WTC11 (cell line): ENCODE measurements at places on chromosomes 2 and 18.

DNA sequence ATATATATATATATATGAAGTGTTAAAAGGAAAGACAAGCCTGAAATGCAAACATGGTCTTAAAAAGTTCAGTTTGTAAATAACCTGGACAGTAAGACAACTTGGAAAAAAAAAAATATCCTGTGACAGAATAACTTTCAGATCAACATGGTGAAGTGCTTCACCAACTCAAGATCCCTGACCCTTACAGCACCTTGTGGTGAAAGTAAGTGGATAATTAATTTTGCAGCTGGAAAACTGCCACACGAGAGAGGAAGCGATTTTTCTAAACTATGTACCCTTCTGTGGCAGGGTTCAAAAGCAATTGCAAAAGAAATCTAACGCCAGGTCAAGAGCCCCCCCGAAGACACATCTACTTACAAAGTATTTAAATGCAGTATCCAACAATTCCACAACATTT is 95.8 kb downstream of the PAX3 start:
- H3K4me3 ChIP-seq = no peak overlapping the region
- DNase-seq = no peak
- H3K27ac ChIP-seq = no peak overlapping the region

- no peak overlapping the region for H3K27ac ChIP-seq
- no peaks in the 10 kb centered on the region for H3K36me3 ChIP-seq
- H3K27me3 ChIP-seq = no peaks in the 10 kb centered on the region
- DNase-seq = no peak
- H3K4me1 ChIP-seq = no peaks in the 10 kb centered on the region
Observed at GRCh38 chr2:123453046-123453700, 571.9 kb upstream of the CNTNAP5 start.

GRCh38 chr2:101858910-101859309 is 132.8 kb upstream of the IL1R2 start:
- no peak overlapping the region for H3K4me3 ChIP-seq
- peaks cover 33% of the 10 kb centered on the region for H3K36me3 ChIP-seq
- no peak overlapping the region for H3K27ac ChIP-seq
- DNase-seq = no peak
- no peaks in the 10 kb centered on the region for H3K27me3 ChIP-seq

DNA sequence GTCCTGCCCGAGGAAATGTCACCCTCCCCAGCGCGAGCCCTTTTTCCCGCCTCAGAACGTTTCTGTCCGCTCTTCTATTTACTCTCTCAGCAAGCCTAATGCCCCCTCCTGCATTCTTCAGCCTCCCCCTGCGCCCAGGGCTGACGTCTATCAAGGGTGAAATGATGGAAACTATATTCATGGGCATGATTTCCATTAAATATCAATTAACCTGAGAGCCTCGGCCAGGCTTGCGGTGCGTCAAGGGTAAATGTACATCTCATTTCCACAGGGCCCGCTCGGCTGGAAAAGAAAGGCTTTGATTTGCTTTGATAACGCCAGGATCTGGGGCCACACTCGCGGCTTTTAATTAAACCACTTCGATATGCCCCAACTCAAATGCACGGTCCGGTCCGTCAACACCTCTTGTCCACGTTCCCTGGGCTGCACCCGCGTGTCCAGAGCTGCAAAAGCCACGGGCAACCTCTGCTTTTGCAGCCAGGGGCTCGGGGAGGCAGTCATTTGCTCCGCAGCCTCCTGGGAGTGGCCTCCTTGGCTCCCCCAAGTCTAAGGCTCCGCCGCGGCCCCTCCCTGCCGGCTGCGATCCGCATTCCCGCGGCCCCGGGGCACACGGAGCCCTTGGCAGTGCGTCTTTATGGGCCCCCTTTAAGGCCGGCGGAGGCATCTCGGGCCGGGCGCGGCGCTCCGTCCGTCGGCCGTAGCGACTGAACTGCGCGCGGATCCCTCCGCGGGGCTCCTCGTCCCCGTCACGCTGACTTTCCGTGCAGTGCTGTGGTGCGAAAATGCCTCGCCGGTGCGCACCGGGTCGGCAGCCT is at the start of gene HOXD8:
Gene HOXD8 (plus strand): TSS at position 724 of the 815 bp plus-strand sequence. CDS start 662 bp downstream, outside the sequence.
- H3K27me3 ChIP-seq = peaks cover 98% of the 10 kb centered on the region
- DNase-seq = peak; percentile 65
- H3K4me1 ChIP-seq = peaks cover 23% of the 10 kb centered on the region
- peak within 1 kb of the TSS; percentile 59 for H3K4me3 ChIP-seq

- no peak overlapping the region for H3K27ac ChIP-seq
- no peak overlapping the region for H3K4me3 ChIP-seq
- peaks cover 8% of the 10 kb centered on the region; the same call in 1 of the 2 replicates for H3K27me3 ChIP-seq
Observed at GRCh38 chr2:237128026-237128703, 42.5 kb downstream of the COPS8 start.

- H3K4me3 ChIP-seq = no peak overlapping the region
- DNase-seq = no peak
- H3K36me3 ChIP-seq = no peaks in the 10 kb centered on the region
- H3K4me1 ChIP-seq = peaks cover 5% of the 10 kb centered on the region
- H3K27ac ChIP-seq = no peak overlapping the region
Observed at GRCh38 chr2:242030858-242031257, 161.3 kb downstream of the RTP5 start.

- H3K27ac ChIP-seq = 0 out of 2 replicates have a peak overlapping the region, but pooled peaks have one; percentile 36
- H3K4me3 ChIP-seq = no peak overlapping the region
- no peaks in the 10 kb centered on the region for H3K4me1 ChIP-seq
- no peaks in the 10 kb centered on the region for H3K27me3 ChIP-seq
- no peak for DNase-seq
Observed at GRCh38 chr2:241445426-241445825, 63.0 kb downstream of the STK25 start.

GRCh38 chr2:210919128-210919527 is 362.7 kb downstream of the CPS1 start:
- no peaks in the 10 kb centered on the region for H3K36me3 ChIP-seq
- H3K4me1 ChIP-seq = peaks cover 13% of the 10 kb centered on the region; the same call in 1 of the 2 replicates
- peaks cover 2% of the 10 kb centered on the region; the same call in 1 of the 2 replicates for H3K27me3 ChIP-seq
- DNase-seq = no peak
- no peak overlapping the region for H3K4me3 ChIP-seq

DNA sequence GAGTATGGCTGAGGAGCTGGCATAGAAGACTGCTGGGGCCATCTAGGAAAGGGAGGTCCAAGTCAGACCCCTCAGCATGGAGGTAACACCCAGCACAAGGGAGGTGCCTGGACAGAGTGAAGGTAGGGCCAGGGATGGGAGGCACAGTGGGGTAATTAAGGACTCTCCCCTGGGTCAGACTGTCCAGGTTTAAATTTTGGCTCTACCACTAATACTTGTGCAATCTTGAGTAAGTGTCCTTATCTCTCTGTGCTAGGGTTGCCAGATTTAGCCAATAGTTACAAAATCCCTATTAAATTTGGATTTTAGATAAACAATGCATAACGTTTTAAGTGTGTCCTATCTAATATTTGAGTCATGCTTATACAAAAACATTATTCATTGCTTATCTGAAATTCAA is 109.5 kb downstream of the LOXHD1 start:
- H3K36me3 ChIP-seq = no peaks in the 10 kb centered on the region
- no peak overlapping the region for H3K4me3 ChIP-seq
- DNase-seq = no peak
- H3K4me1 ChIP-seq = no peaks in the 10 kb centered on the region
- peaks cover 2% of the 10 kb centered on the region for H3K27me3 ChIP-seq

DNA sequence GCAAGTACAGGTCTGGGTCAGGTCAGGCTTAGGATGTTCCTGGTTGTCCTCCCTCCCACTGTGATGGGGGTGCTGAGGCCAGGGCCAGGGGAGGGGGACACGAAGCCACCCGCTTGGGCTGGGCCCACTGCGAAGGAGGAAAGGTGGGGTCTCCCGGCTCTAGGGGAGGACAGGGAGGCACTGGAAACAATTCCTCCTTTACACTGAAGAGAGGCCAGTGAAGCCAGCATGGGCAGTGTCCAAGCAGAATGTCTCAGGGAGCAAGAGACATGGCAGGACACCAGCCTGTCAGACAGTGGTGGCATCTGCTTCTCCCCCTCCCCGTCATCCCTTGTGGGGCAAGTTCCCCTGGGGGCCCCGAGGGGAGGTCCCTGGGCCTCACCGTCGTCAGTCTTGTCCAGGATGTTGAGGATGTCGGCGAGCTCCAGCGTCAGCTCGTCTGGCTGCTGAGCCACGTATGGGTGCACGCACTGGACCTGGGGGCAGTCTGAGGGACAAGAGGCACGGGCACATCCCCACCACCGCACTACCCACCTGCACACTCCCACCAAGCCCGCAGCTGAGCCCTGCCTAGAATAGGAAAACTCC is 10.8 kb downstream of the SNORC start:
- H3K27ac ChIP-seq = no peak overlapping the region
- no peaks in the 10 kb centered on the region for H3K36me3 ChIP-seq
- peaks cover 19% of the 10 kb centered on the region for H3K27me3 ChIP-seq
- no peak for DNase-seq
- no peak overlapping the region for H3K4me3 ChIP-seq

GRCh38 chr2:46334389-46335271 is 37.4 kb downstream of the EPAS1 start:
- peaks cover 47% of the 10 kb centered on the region for H3K4me1 ChIP-seq
- 0 out of 2 replicates have a peak overlapping the region, but pooled peaks have one; percentile 49 for H3K4me3 ChIP-seq
- no peak overlapping the region for H3K27ac ChIP-seq
- DNase-seq = no peak

DNA sequence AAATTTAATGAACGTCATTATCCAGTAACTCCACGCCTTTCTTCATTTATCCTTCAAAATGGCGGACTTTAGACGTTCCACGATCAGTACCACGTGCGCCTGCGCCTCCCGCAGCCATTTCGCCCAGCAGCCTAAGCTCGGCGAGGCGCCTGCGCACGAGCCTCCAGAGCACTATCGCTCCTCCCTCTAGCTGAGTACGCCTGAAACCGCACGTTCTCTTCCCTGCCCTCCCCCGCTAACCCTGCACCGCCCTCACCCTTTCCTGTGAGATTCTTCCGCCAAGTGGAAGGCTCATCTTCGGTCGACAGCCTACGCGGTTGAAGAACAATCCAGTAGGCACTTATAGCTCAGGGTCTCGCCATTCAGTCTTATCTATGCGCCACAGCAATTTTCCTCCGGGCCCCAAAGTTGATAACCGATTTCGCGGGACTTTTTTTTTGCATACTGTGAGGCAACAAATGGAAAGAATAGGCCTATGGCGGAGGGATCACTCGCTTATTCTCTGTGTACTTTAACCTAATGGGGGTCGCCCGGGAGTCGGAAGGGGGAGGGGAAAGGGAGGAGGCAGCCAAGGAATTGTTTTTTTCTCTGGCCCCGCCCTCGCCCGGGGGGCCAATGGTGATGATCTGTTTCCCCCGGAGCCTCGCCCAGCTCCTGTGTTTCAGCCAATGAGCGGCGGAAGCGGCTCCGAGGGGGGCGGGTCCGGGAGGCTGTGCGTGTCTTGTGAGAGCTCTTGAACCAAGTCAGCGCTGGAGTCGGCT is at the start of gene KDM3A:
Gene KDM3A (plus strand): TSS at position 741 of the 761 bp plus-strand sequence. CDS start 677 bp downstream, outside the sequence.
- H3K36me3 ChIP-seq = peaks cover 58% of the 10 kb centered on the region
- H3K27me3 ChIP-seq = peaks cover 33% of the 10 kb centered on the region
- peaks cover 21% of the 10 kb centered on the region for H3K4me1 ChIP-seq

- H3K36me3 ChIP-seq = peaks cover 15% of the 10 kb centered on the region
- no peaks in the 10 kb centered on the region for H3K27me3 ChIP-seq
- peaks cover 21% of the 10 kb centered on the region for H3K4me1 ChIP-seq
- DNase-seq = no peak
Observed at GRCh38 chr2:149732001-149732685, 144.6 kb upstream of the MMADHC start.

DNA sequence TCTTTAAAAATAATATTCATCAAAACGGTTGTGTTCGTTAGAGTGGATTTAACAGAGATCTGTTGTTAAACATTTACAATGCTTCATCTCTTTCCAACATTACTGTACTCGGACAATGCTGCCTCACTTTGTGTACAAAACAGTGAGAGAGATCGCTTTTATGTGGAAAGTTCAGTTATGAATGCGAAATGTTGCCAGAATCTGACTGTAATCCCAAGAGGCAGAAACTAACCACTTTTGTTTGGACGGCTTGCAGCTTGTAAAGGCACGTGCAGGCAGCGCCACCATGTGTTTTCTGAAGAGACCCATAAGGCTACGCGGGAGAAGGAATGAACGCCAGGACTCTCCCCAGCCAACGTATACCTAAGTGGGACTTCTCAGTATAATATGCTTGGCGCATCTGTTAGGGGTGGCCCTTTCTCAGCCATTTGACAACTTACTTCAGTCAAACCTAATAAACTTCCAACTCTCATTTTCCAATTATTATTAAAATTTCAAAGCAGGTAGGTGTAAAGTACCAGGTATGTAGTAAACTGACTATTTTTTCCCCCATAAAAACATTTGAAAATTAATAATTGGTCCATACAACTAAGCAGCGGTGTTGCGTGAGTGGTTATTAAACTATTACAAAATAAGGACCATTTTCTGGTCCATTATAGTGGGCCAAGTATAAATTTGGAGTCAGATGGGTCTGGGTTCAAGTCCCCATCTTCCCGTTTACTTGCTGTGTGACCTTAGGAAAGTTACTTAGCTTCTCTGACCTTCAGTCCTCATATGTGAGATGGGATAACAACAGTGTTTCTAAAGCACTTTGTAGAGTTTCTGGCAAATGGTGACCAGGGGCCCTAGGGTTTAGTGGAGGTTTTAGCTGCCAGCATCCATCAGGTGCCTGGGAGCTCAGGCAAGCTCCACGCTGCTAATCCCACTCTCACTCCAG is 5.6 kb upstream of the NAPG start:
- peak; percentile 74 for DNase-seq
- H3K36me3 ChIP-seq = no peaks in the 10 kb centered on the region
- H3K4me3 ChIP-seq = no peak overlapping the region
